Chondrocyte (in vitro differentiated cells): ENCODE measurements at places on chromosomes 3 and 15. TPM values are rescaled to one million over a fixed set of nuclear protein-coding genes. Genes with fewer than 3 reads are reported as not detected.

The ATG3 gene
- total RNA-seq, result 41.2 to 48.7 TPM (median 42.7 TPM) in 3 replicates

The CADPS gene
- total RNA-seq, result not detected in 3 replicates

DNA sequence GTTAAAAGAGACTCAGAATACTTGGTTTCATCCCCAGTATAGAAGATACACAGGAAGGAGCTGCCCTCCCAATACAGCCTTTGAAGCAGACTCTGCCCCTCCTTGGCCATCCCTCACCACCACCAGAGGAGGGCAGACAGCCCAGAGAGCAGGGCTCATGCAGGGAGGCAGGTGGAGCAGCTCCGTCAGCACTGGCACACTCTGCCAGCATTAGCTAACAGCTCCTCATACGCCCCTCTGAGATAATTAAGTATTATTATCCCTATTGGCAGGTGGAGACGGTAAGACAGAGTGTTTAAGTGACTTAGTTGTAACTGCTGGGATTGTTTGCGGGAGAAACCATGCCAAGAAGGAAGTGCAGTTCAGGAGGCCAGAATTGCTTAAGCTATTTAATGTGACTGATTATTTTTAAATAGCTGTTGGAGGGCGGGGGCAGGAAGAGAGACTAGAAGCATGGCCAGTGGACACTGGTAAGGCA lies 434.0 kb downstream of the EPHB1 start:
- no peaks in the 10 kb centered on the region for H3K36me3 ChIP-seq
- H3K27ac ChIP-seq, result no peak overlapping the region
- no peaks in the 10 kb centered on the region for H3K27me3 ChIP-seq
- no peak overlapping the region for H3K4me3 ChIP-seq
- H3K4me1 ChIP-seq, result no peaks in the 10 kb centered on the region
- DNase-seq, result no peak

DNA sequence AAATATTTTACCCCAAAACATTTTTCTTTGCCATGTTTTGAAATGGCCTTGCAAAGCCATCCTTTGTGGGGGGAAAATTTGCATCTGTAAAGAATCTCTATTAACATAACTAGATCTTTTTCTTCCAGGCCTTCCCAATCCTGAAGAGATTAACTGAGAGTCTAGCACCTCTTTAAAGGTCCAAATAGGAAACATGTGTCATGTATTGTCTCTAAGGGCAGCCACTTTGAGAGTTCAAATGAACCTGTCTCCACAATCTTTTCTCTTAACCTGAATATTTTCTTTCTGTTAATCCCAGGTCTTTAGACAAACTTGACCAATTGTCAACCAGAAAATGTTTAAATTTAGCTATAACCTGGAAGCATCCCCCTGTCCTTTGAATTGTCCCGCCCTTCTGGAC lies 236.6 kb upstream of the PROK2 start:
- no peak for DNase-seq
- H3K36me3 ChIP-seq, result no peaks in the 10 kb centered on the region
- H3K4me1 ChIP-seq, result peaks cover 3% of the 10 kb centered on the region
- H3K27me3 ChIP-seq, result peaks cover 8% of the 10 kb centered on the region
- H3K4me3 ChIP-seq, result no peak overlapping the region

GRCh38 chr3:59450946-59451763 lies 401.3 kb upstream of the CFAP20DC start:
- H3K36me3 ChIP-seq, result no peaks in the 10 kb centered on the region
- H3K27ac ChIP-seq, result no peak overlapping the region
- H3K4me1 ChIP-seq, result peaks cover 26% of the 10 kb centered on the region
- H3K4me3 ChIP-seq, result no peak overlapping the region

DNA sequence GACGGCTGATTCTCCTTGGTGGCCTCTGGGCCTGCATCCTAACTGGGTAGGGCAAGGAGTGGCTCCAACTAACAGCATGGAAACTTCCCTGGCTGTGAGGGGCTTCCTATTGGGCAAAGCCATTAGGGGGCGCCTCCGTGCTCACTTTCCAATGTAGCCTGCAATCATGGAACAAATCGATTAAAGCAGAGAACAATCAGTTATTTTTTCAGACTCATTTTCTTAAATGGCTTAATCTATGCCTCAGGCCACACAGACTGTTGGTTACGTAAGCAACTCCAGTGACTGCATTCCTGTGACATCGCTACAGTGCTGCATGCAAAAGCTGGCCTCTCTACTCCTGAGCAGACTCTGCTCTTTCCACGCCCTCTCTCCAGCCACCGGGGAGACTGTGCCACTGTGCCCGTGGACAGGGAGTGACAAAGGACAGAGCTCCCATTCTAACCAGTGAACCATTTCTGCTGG lies 278.9 kb downstream of the KLF13 start:
- no peaks in the 10 kb centered on the region for H3K36me3 ChIP-seq
- no peak for DNase-seq
- no peak overlapping the region for H3K27ac ChIP-seq
- H3K27me3 ChIP-seq, result peaks cover 9% of the 10 kb centered on the region

DNA sequence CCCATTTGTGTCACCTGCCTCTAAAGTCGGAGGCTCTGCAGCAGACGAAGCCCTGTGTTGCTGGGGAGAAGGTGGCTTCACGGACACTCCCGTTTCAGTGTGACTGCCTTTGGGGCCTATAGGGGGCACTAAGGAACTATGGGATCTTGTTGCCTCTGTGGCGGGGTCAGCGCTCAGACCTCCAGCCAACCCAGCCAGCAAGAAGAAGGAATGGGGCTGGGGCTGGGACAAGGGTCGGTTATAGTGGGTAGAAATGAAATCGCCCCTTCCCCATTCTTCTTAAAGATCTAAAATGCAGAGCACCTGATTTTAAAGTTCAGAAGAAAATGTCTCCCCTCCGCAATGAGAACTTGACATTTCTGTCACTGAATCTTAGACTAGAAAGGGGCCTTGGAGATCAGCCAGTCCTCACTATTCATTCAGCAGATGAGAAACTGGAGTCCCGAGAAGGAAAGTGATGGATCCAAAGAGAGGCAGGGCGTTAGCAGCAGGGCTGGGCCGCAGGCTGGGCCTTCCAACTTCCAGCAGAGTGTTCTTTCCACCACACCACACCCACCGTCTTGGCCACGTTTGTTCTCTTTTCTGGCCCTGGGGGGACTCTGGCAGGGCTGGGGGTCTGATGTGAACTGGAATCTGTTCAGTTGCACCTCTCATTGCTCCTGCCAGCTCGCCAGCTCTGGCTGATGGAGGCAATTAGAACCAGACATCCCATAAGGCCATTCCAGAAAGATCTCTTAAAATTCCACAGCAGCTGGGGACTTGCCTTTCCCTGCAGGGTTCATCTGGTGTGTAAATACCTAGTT lies 195.4 kb downstream of the OPA1 start:
- H3K36me3 ChIP-seq, result peaks cover 2% of the 10 kb centered on the region
- H3K4me3 ChIP-seq, result no peak overlapping the region
- H3K4me1 ChIP-seq, result peaks cover 17% of the 10 kb centered on the region
- H3K27ac ChIP-seq, result no peak overlapping the region
- no peak for DNase-seq
- H3K27me3 ChIP-seq, result peaks cover 60% of the 10 kb centered on the region

The CHST13 gene
- not detected in 3 replicates for total RNA-seq
